Astrocyte (in vitro differentiated cells and primary cell): ENCODE measurements at places on chromosomes 13 and 19.
A peak's percentile ranks its signal among the peaks of the same experiment; 100 is the strongest.

- DNase-seq = no peak
Observed at GRCh38 chr19:33039815-33040214, 24.9 kb downstream of the RHPN2 start.

- DNase-seq = peak; percentile 38
Observed at GRCh38 chr13:77521194-77521593, 14.3 kb upstream of the SCEL start.

DNA sequence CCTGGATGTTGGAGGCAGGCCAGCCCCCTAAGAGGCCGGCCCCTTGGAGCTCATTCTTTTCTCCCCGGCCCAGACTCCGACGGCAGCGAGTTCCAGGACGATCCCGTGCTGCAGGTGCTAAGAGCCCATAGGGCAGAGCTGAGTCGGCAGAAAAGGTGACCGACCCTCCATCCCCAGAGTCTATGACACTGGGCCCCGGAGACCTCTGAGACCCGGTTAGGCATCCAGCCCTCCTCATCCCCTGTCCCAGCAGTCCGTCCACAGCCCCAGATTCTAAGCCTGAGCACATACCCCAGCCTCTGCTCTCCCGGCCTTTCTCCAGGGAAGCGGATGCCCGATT is 7.3 kb upstream of the ARHGAP33 start:
- DNase-seq = no peak

DNA sequence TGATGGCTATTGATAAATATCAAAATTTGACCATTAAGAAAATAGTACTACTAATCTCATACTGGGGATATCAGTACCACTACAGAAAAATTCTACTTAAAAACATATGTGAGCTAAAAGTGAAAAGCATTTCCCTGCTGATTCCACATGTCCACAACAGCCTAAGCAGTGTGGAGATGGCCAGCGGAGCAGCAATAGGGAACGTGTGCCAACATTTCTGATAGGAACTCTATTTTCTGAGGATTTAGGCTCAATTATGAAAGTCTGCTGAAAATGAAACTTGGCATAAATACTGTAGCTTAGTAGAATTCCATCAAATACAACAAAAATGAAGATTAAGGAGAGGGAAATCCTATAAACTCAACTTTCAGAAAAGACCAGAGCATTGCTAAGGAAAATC is 311.6 kb downstream of the ENOX1 start:
- no peak for DNase-seq

DNA sequence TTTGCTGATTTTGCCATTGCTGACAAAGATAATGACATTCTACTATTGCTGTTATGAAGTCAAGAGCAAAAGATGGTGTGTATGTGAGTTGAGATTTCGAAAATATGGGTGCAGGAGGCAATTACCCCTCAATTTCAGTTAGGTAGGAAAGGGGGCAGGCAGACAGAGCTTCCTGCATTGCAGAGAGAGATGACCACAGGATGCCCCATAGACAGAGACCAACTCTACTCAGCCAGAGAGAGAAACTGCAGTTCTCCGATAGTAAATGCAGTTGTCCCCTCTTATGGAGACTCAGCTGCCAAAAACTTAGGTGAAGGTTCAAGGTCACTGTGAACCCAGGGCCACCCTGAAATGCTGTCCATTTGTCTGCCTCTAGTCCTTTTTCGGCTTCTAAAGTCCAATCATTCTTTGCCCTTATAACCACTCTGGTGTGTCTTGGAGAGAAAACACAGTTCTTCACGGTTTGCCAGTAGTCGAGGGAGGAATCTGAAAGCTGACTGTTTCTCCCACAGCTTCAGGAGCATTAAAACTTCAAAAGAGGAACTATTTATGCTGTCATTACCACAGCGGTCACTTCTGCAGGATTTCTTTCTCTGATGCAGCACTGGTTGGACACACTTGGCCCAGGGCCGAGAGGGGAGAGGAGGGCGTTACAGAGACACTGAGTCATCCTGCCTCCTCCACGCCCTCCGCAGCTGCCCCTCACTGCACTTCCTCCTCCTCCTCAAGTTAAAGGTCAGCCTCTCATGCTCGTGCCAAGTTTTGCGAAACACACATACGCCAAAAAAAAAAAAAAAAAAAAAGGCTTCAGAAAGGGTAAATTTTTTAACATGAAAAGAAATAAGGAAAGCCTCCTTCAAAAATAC is 264.3 kb downstream of the FOXO1 start:
- DNase-seq = peak; percentile 96

DNA sequence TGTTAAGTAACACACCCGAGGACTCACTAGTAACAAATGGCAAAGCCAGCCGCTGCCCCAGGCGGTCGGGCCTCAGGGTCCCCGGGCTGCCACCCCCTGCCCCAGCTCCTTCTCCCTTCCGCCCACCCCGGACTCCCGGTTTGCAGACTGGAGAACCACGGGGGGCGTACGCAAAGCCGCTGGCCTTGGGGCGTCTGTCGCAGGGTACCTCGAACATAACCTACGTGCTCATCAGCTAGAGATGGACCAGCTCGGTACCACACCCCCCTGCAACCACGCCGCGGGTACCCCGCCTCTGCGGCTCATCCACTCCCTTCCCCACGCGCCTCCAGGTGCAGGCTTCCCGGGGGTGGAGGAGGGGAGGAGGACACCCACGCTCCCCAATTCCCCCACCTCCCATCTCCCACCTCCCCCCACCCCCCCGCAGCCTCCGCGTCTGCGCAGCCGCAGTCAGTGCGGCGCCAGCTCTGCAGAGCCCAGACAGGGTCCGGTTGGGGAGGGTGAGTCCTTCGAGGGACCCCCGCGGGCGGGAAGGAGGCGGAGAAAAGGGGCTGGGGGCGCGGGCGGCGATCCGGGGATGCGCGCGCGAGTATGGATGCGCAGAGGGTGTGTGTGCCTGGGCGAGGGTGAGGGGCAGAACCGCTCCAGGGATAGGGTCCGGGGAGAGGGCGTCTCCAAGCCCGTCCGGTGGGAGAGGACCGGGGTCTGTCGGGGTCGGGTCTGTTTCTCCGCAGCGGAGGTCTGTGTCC is at the start of gene SMIM17:
TSS of gene SMIM17 (plus strand) at position 449 of the 749 bp plus-strand sequence. CDS start 2,509 bp downstream, outside the sequence.
- DNase-seq = no peak

- DNase-seq = peak; percentile 99
Observed at GRCh38 chr13:110047496-110047895, 259.5 kb downstream of the COL4A1 start.

GRCh38 chr13:48678316-48678715 is 24.6 kb downstream of the CYSLTR2 start:
- no peak for DNase-seq

GRCh38 chr13:31945202-31945961 is 86.2 kb upstream of the FRY start:
- peak; percentile 65 for DNase-seq

DNA sequence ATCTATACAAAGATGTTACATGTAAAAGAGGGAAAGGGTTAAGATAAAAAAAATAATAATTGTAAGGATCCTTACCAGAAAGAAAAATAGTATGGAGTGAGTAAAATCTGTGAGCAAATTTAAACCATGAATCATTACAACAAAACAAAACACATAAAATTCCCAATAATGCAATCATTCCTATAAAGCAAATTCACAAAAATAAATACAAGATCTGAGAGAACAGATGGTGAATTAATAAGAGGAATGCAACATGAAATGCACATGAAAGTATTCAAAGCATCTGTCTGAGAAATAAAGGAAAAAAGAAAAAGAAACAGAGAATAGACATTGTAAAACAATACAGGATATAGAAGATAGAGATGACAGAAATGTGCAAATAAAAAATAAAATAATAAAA is 681.5 kb upstream of the KLHL1 start:
- no peak for DNase-seq

DNA sequence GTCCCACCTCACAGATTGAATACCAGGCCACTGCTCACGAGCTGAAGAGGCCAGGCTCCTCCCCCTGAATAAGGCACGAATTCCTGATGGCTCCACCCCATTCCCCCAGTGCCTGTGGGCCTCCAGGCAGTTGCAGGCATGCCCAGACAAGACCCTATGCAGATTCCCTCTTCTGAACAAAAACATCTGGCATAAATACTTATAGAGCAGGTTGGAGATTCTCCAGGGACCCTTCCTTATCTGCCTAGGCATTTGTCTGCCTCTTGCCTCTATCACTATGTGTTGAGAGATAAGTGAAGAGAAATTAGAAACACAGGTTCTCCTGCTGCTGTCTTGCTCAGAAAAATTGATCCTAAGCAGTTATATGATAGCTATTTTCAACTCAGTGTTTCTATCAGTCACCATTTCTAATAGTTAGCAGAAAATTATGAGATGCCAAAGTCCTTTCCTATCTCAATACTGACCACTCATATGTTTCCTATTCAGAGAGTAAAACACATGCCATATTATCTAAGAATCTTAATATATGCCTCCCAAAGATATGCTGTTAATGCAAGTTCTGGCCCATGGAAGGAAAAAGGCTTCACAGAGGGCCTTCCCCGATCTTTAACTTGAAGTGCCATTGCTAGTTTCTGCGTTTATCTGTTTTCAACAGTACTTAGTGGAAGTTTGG is 364.0 kb downstream of the KCTD12 start:
- DNase-seq = peak; percentile 18

- no peak for DNase-seq
Observed at GRCh38 chr19:1534972-1535371, 11.1 kb downstream of the PLK5 start.

GRCh38 chr19:9956956-9957355 is 20.6 kb upstream of the OLFM2 start:
- no peak for DNase-seq

DNA sequence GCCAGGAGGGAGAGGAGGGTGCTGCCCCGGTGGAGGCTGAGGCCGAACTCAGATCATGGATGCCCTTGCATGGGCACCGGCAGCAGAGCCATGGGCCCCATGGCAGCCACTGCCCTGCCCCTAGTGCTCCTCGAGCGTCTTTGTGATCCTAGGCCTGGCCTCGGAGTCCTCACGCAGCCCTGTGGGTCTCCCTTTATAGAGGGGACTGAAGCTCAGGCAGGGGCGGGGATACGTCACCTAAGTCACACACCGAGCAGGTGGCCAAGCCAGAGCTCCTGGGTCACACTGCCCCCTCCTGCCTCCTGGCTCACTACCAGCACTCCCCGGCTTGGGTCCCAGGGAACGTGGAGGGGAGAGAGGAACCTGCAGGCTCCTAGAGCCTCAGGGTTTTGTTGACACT is 28.7 kb downstream of the DHX34 start:
- no peak for DNase-seq

- no peak for DNase-seq
Observed at GRCh38 chr19:44112802-44113137, 429 bp upstream of the ZNF225 start.

- DNase-seq = peak; percentile 22
Observed at GRCh38 chr13:87274209-87274819, 396.9 kb upstream of the SLITRK5 start.

DNA sequence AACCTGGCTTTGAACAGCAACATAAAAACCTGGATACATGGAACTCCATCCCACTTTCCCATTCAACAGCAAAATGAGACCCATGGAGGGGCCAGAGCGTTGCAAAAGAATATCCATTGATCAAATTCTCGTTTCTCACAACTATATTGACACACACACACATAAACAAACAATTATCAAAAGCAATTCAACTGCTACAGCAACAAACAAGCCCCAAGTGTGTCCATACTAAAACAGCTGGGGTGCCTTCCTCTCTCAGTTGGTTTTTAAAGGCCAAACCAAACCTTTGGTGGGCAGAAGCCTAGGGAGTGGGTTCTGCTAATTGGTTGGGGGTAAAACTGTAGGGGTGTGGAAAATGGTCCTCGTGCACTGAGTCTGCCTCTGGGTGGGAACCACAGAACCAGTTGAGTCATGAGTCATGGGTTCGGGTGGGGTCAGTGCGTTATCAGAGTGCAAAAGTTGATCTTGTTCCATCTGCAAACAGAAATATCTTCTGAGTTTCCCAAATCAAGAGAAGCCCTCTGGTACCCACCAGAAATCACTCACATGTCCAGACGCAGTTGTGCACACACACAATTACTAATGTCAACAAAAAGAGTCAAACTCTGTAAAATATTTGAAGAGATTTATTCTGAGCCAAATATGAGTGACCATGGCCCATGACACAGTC is 18.5 kb downstream of the GPR42 start:
- DNase-seq = no peak

- no peak for DNase-seq
Observed at GRCh38 chr13:110536006-110536693, 25.4 kb downstream of the RAB20 start.

- no peak for DNase-seq
Observed at GRCh38 chr19:47283405-47284059, 8.8 kb downstream of the INAFM1 start.

DNA sequence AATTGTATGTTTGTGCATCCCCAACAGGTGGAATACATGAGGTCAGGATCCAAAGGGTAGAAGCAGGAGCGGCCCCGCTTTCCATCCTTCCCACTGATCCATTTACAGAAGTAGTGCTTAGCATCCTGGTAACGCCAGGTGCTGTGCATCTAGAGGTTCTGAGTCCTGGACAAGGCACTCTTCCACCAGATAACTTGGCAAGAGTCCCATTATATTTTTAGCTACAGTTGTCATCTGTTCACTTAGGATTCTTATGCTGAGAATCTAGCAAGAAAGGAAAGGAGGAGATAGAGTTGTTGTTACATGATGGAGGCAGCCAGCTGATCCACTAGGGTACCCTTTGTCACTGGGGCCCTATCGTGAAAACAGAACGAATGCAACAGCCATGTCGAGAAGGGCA is 389.5 kb upstream of the ZNF507 start:
- no peak for DNase-seq
